ENCODE measurements at places on chromosomes 4 and X. TPM values are rescaled to one million over a fixed set of nuclear protein-coding genes. Genes with fewer than 3 reads are reported as not detected.

DNA sequence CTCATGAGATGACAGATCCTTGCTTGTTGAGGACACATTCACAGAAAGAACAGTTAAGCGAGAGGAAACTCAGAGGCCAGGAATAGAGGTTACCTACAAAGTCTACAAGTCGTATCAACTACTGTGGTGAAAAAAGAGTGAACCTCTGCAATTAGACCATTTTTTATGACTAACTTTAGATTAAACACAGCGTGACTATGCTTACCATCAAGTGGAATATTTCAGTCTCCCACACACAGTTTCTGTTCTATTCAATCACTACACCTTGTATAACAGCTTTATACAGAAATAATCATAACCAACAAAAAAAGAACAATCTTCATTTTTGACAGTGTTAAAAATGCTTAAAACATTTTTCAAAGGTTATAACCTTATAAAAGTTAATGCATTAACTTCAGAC lies 46.6 kb downstream of the ADAMTS3 start:
- no peak for DNase-seq
- H3K4me1 ChIP-seq = peaks cover 8% of the 10 kb centered on the region
- no peaks in the 10 kb centered on the region for H3K27me3 ChIP-seq
- H3K27ac ChIP-seq = no peak overlapping the region

DNA sequence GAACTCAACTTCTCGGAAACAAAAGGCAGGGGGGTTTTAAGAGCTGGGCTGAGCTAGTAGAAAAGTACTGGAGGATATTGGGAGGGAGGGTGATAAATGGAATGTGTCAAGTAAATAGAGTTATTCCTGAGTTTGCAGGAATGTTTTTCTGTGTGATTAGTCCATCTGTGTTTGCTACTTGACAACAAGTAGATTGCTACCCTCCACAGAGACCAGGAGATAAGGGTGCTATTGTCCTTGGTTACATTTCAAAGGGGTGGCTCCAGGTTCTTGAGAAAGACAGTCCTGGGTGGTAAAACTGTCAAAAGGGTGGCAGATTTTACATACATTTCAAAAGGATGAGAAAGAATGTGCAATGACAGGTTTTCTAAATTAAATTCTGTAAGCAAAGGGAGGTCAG lies 181.2 kb upstream of the PPP3CA start:
- no peaks in the 10 kb centered on the region for H3K4me1 ChIP-seq
- no peaks in the 10 kb centered on the region for H3K27me3 ChIP-seq
- H3K4me3 ChIP-seq = no peak overlapping the region
- DNase-seq = no peak
- no peak overlapping the region for H3K27ac ChIP-seq
- no peaks in the 10 kb centered on the region for H3K36me3 ChIP-seq

- peaks cover 3% of the 10 kb centered on the region for H3K36me3 ChIP-seq
- no peak for DNase-seq
- peaks cover 15% of the 10 kb centered on the region for H3K4me1 ChIP-seq
- no peaks in the 10 kb centered on the region for H3K27me3 ChIP-seq
- H3K27ac ChIP-seq = no peak overlapping the region
Observed at GRCh38 chr4:174248407-174248806, 35.1 kb downstream of the FBXO8 start.

The RPS3A gene
- 1,043 TPM for total RNA-seq

Measured in left ventricle myocardium inferior (tissue), 1 donor.